ENCODE measurements at places on chromosomes 1 and 21. TPM values are rescaled to one million over a fixed set of nuclear protein-coding genes. Genes with fewer than 3 reads are reported as not detected.

DNA sequence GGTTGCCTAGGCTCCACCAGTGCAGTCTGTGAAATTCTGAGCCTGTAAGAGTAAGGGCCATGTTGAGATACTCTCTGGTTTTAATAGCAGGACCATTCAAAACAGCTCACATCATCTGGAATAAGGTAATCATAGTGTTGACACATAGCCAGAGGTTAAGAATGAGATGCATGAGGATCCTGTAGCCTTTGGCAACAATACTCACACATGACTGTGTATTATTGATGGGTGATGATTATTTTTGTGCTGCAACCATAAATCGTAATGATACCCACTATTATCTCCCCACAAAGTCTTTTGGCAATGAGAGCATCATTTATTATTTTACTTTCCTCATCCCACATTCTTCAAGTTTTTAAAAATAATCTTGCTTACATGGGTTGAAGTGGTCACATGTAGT is 35.5 kb downstream of the KCNK2 start:
- no peak for DNase-seq

GRCh38 chr1:223343692-223344091 is 20.3 kb downstream of the SUSD4 start:
- peak; percentile 63 for DNase-seq

DNA sequence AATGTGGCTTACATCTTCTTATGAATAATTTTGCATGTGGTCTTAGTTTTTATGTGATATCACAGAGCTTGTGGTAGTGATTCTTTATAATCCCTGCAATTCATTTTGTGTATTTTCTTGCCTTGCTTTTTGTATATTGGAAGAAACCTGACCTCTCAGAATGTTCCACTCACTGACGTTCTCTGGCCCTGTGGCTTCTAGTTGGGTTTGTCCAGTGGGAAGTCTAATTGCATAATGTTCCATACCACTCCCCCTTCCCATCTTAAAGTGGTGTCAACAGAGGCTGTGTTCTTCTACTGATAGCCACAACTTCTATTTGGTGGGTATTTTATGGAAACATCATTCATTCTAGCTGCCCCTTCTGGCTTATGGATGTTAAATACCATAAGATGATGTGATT is 225.3 kb downstream of the BACH1 start:
- DNase-seq, result no peak

DNA sequence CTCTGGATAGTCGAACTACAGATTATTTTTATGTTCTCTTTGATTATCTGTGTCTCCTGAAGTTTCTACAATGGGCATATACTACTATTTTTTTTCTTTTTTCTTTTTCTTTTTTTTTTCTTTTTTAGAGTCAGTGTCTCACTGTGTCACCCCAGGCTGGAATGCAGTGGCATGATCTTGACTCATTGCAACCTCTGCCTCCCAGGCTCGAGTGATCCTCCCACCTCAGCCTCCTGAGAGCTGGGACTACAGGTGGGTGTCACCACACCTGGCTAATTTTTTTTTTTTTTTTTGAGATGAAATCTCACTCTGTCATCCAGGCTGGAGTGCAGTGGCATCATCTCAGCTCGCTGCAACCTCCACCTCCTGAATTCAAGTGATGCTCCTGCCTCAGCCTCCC is 250.7 kb upstream of the KAZN start:
- no peak for DNase-seq

DNA sequence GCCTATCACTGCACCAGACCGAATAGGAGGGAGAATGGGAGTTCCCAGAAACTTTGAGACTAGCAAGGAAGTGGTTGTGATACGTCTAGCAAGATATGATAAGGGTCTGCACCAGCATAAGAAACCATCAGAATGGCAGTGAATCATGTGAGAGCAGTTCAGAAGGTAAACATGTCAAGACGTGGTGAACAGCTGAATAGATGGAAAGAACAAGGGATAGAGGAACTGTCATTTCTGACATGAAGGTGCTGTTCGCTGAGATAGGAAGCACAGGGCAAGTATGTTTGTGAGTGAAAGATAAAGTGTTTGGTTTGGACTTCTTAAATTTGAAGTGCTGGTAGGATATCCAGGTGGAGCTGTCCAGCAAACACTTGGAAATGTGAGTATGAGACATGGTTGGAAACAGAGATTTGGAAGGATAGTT is 1.1 kb upstream of the AGO1 start:
- no peak for DNase-seq

ADAM30 gene
- not detected for total RNA-seq

CASQ1 gene
- total RNA-seq, result 19.0 TPM

ZNF695 gene
- total RNA-seq, result not detected

- DNase-seq, result no peak
Observed at GRCh38 chr1:225449261-225449660, 21.4 kb upstream of the LBR start.

DNA sequence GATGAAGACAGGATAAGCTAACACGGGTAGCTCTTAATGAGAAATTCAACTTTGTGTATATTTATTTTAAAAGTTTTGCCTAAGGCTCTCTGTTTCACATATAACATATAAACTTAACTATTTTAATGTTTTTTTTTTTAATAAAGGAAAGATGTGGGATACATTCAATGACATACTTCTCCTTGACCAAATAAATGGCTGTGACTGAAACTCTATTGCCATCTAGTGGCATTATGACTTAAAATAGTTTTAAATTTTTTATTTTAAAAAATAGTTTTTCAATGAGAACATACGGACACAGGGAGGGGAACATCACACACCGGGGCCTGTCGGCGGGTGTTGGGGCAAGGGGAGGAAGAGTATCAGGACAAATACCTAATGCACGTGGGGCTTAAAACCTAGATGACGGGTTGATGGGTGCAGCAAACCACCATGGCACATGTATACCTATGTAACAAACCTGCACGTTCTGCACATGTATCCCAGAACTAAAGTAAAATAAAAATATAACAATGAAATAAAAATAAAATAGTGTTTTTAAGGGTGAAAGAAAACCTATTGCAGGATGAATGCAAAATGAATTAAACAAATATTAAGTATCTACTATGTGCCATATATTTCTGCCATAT is 83.4 kb downstream of the LYST start:
- no peak for DNase-seq

GRCh38 chr1:58231204-58231603 is 315.3 kb downstream of the OMA1 start:
- DNase-seq, result no peak

GRCh38 chr1:178503849-178504248 is 7.1 kb upstream of the CLEC20A start:
- DNase-seq, result no peak

- DNase-seq, result no peak
Observed at GRCh38 chr1:76690766-76691165, 176.5 kb upstream of the ST6GALNAC5 start.

GRCh38 chr21:43815107-43815613 is 25.8 kb downstream of the RRP1 start:
- DNase-seq, result no peak

- no peak for DNase-seq
Observed at GRCh38 chr1:29974316-29974724, 738.0 kb downstream of the PTPRU start.

RNU11 gene
- not detected for total RNA-seq

DNA sequence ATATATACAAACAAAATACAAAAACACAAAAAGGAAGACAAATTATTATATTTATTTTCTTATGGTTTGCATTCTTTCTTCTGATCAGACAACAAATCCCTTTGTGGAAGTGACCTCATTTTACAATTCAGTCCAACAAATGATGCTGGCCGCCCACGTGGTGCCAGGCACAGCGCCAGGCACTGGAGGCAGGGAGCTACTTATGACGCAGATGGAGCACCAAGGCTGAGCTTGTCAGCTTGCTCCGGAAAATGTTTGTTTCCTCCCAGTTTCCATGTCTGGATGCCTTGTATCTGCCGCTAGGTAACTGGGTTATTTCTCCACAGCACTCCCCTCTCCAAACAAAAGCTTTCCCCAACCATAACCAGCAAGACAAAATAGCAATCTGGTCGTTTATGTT is 30.7 kb upstream of the CD34 start:
- DNase-seq, result peak; percentile 95

SELP gene
- total RNA-seq, result 18.5 TPM

C1orf53 gene
- total RNA-seq, result 7.5 TPM

STIL gene
- total RNA-seq, result 0.94 TPM

GRCh38 chr1:1109743-1110142 is 6.1 kb downstream of the C1orf159 start:
- no peak for DNase-seq

DNA sequence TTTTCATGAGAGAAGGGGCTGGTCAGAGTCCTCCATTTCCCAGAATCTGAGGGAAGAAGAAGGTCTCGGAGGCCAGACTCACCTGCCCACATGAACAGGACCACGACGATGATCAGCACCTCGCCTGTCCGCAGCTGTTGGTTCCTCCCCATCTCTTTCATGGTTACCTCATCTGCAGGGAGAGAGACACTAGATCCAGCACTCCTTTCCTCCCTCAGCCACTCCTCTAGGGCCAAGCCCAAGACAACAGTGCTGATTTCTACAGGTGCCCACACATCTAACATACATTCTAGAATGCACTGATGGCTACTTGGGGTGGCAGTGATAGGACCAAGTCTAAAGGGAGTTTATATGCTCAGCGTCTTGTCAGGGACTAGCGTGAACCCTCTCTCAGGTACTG is 3.0 kb downstream of the FNDC5 start:
- DNase-seq, result no peak
